Neural crest cell (in vitro differentiated cells): ENCODE measurements at places on chromosomes 3 and 15.

DNA sequence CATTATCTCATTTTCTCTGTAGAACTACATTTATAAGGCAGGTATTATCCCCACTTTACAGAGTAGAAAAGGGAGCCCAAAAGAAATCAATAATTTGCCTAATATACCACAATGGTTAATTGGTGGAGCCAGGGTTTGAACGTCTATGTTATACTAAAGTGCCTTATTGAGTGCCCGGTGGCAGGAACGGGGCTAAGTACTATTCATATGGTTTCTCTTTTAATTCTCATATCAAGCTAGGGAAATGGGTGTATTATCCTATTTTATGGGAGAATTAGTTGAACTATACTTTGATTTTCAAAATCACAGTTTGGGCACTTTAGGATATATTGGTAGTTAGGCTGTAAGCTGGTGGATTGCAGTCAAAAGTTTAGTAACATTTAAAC is 1.5 kb downstream of the CEP97 start:
- DNase-seq = no peak

- no peak for DNase-seq
Observed at GRCh38 chr3:15099364-15100098, 583 bp upstream of the RBSN start.

DNA sequence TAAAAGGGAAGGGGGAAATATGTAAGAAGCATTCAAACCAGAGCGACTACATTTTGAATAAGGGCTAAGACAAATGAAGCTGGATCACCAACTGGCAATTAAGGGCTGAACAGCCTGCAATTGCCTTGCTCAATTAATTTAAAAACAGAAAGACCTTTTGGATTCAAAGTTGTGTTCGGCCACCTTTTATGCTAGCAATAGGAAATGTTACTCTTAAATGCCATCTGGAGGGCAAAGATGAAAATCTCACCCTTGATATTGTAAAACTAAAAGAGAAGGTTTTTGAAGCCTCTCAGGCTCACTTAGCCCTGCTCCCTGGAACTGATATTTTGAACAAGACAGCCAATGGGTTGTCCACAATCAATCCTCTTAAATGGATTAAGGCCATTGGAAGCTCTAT is 44.2 kb downstream of the ACAD9 start:
- DNase-seq = no peak

DNA sequence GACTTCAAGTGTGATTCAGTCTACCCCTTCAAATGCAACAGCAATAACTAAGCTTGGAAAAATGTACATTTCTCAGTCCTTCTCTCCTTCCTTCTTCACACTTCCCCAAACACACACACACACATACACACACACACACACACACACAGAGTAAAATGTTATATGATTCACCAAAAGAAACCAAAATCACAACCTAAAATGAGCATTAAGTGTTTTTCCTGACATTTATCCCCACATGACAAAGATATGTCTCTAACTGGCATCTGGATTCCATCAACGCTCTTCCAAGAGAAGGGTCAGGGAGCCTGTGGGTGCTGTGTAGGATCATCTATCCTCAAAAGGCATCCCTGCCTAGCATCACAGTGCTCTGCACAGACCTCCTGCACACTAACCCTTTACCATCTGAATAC is 21.0 kb downstream of the PDZRN3 start:
- no peak for DNase-seq

DNA sequence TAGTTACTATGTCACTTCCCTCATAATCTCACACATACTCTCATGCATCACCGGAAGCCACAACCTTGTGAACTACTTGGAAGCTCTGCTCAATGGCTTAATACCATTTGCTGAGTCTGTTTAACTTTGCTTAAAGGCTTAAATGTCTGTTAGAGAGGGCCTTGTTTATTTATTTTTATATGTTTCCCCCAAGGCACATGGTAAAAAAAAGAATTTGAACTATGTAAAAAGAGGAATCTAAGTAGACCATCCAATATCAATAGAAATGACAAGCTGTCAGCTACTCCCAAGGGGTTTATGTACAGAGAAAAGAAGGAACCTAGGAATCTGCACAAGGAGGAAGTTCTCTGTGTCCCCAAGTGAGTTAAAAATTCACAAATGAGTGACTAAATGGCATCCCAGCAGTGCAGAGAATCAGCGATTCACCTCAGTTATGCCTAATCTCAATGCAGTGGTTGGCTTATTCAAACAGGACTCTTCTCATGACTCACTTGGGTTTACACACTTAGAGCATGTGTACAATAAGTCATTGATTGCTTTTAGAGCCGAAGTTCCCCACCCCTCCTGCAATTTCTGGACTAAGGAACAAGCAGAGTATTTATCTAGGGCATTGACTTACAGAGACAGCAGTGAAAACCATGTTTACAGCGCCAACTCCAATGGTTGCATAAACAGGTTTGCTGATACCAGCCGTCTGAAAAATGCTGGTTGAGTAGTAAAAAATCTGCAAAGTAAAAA is 24.4 kb downstream of the SLC2A2 start:
- no peak for DNase-seq

DNA sequence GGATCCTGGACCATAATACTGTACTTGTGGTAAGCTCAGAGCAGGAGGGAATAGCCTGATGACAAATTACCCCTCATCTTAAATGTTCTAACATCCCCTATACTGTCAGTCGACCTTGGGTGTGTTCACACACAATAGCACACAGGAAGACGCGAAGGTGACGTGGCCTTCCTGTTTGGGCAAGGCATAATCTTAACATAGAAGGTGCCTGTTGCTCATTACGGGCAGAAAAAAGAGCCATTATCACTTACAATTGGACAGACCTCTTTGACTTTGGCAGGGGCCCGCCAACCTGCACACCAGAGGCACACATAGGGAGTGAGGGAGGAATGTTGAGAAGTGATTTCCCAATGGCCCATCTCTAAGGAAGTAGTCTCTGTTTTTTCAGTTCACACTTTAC is 144.2 kb downstream of the ANO10 start:
- DNase-seq = no peak

DNA sequence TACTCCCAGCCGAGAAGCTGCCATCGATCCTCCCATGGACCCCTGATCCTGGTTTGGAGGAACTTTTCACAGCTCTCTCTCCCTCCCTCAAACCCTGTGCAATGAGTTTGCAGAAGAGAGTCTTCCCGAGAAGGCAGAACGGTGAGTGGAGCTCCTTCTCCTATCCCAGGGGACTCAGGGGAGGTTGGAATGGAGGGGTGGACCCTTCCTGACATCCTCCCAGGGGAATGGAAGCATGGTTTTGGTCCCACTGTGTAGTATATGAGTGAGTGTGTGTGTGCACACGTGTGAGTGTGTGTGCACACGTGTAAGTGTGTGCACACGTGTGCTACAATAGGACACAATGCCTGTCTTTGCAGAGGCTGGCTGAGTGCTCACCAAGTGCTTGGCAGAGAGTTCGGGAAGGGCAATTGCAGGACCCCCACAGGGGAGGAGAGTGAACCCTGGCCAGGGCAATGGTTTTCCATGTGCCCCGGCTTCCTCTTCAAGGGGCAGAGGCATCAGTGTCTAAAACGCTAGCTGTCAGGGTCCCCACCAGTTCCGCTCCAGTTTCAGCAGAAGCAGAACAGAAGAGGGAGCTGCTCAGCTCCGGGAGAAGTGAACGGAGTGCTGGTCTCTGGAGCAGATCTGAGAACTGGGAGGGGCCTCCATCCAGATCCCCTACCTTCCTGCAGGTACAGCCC is 13.8 kb upstream of the IL16 start:
- DNase-seq = no peak

DNA sequence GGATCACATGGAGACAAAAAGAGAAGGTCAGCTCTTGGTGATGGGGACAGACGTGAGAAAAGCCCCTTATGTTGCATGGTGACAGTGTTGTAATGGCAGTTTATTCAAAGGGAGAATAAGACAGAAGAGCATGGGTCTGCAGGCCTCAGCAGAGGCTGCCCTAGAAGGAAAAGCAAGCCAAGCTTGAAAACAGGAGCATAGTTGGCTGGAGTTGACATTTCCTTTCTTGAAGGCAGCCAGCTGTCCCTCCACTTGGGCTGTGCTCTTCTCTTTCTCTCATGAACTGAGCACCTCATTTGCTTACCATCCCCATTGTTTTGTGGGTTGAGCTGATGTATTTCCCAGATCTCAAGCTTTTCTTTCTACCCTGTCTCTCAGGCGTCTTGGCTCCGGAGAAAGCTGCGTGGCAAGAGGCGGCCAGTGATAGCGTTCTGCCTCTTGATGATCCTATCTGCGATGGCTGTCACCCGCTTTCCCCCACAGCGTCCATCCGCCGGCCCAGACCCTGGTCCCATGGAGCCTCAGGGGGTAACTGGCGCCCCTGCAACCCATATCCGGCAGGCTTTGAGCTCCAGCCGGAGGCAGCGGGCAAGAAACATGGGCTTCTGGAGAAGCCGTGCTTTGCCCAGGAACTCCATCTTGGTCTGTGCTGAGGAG is 52.9 kb downstream of the GASK1A start:
- no peak for DNase-seq

DNA sequence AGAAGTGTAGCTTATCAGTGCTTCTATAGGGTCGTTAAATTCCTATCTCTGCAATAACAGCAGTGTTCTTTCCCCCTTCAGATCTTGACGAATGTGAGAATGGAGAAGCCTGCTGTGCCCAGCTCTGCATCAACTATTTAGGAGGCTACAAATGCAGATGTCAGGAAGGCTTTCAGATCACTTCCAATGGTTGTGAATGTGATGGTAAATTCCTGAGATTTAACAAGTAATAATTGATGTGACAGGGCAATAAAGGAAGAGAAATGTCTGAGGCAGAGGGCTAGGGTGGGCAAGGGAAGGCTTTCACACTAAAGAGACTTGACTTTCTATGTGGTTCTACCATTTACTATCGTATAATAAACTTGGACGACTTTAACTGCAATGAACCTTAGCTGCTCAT is 711.7 kb upstream of the GOLIM4 start:
- DNase-seq = no peak

DNA sequence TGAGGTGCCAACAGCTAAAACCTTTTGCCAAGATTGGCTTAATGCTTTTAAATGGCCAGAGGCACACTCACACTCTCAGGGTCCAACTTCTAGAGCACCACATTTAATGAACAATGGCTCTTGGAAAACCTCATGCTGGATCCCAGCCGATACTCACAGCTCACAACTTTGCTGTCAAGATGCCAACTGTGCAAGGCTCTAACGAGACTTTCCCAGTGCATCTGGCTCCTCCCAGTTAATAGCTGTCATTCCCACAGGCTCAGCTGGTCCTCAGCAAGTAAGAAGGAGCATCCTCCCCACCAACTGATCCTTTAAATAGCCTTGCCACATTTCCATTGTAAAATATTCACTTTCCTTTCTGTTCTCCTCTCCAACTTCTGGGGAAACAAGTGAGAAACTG is 20.3 kb upstream of the FRMD4B start:
- DNase-seq = no peak

DNA sequence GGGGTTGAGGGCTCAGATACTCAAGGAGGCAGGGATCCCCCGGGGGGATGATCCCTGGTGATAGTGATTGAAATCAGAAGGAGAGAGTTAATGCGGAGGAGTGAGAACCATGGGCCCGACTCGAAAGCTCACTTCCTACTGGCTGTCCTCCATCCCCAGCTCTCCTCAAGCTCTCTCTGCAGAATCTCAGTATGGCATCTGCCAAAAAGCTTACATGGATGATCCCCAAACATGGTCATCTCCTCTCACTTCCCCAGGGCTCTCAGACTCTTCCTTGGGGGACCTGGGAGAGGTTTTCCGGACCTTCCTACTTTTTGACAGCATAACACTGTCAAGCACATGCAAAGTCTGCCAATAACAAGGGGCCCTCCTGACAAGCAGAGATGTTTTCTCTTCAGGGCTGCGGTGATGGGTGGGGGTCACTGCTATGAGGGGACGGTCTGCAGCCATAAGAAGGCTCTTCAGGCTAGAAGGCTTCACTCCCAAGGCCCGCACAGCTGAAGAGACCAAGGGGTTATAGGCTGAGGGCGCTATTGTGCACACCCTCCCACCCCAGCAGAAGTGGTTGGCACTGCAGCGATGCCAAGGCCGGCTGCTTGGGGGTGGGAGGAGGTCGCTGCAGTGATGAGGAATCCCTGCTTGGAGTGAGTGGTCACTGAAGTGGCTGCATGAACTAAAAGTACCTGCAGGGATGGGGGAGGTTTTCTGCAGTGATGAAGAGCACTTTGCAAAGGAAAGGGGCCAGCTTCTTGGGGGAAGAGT is 828 bp upstream of the VWA5B2 start:
- no peak for DNase-seq

GRCh38 chr15:85867250-85867649 is 72.5 kb upstream of the KLHL25 start:
- no peak for DNase-seq

DNA sequence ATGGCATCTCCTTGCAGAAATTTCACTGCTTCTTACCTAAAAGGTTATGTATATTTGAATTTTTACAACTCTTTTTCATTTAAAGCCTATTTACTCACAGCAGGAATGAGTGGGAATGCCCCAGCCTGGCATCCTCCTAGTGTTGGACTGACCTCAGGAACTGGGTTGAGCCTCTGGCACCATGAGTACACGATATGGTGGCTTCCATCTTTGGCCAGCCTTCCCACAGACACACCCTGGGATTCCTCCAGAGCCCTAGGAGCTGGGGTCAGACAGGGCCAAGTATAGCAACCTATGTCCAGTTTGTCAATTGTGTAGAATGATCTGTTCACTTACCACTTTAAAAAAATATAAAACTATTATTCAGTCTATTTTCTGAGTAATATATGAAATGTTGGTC is 57.2 kb upstream of the HEG1 start:
- no peak for DNase-seq

DNA sequence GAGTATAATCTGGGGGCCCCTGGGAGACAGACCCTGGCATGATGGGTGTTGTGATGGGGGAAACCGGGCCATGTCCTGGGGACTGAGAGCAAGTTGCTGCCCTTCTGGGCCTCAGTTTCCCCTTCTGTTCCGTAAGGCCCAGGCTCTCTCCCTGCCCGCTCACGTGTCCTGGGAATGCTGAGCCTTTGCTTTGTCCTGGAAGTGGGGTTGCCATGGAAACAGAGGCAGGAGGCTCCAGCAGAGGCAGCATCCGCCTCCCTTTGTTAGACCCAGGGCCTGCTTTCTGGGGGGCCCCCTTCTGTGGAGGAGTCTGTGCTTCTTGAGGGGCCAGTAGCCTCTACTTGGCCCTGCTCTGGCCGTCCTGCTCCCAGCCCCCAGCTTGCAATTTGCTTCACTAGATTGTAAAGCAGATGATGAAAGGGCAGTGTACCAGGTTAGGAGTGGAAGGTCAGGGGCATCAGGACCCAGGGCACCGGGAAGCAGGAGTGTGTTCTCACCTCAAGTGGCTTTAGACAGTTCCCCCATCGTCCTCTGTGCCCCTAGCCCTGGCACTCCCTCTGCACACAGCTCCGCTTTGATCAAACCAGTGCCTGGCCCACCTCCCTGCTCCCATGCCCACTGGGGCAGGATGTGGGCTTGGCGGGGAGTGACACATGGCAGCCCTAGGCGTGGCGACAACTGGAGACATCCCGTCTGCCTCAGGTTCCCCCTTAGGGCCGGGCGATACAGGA is 105.6 kb downstream of the FBLN2 start:
- DNase-seq = peak; percentile 22

- no peak for DNase-seq
Observed at GRCh38 chr15:75389791-75390382, 21.5 kb upstream of the MAN2C1 start.

- DNase-seq = no peak
Observed at GRCh38 chr15:67611370-67612369, 69.2 kb downstream of the MAP2K5 start.

GRCh38 chr3:143771258-143771657 is 77.0 kb downstream of the SLC9A9 start:
- no peak for DNase-seq
